Mesendoderm (in vitro differentiated cells): ENCODE measurements at places on chromosomes 7 and 10.

- DNase-seq = no peak
- no peak overlapping the region for H3K4me3 ChIP-seq
Measured at GRCh38 chr7:10034843-10035556, 938.7 kb upstream of the PHF14 start.

DNA sequence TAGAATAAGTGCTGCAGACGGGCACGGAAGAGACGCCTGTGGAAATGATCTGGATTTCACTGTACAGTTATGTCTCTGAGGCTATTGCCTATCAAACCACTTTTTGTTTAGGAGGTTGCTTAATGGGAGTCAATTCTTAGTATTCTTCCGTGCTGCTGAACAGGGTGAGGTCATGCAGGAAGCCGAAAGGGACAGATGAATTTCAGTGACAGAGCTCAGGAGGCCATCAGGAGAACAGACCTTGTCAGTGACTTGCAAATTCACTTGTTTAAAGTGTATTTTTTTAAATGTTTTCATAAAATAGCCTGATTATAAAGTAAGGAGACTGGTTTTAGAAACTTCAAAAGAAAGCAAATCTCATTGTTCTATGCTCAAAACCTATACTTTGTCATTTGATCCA is 58.9 kb downstream of the XRCC2 start:
- H3K4me1 ChIP-seq = no peaks in the 10 kb centered on the region
- H3K36me3 ChIP-seq = no peaks in the 10 kb centered on the region
- peak; percentile 32 for DNase-seq
- H3K27me3 ChIP-seq = no peaks in the 10 kb centered on the region

GRCh38 chr10:98096316-98096715 is 38.1 kb upstream of the R3HCC1L start:
- DNase-seq = no peak
- peaks cover 6% of the 10 kb centered on the region for H3K4me1 ChIP-seq
- no peaks in the 10 kb centered on the region for H3K36me3 ChIP-seq
- no peak overlapping the region for H3K27ac ChIP-seq

GRCh38 chr10:21808550-21808949 is 195.0 kb downstream of the DNAJC1 start:
- H3K27ac ChIP-seq = no peak overlapping the region
- H3K36me3 ChIP-seq = no peaks in the 10 kb centered on the region
- peaks cover 6% of the 10 kb centered on the region for H3K4me1 ChIP-seq
- no peak overlapping the region for H3K4me3 ChIP-seq

GRCh38 chr7:38872202-38872601 is 36.8 kb downstream of the VPS41 start:
- no peak for DNase-seq
- no peak overlapping the region for H3K4me3 ChIP-seq
- H3K27me3 ChIP-seq = no peaks in the 10 kb centered on the region
- no peak overlapping the region for H3K27ac ChIP-seq
- no peaks in the 10 kb centered on the region for H3K36me3 ChIP-seq
- H3K4me1 ChIP-seq = no peaks in the 10 kb centered on the region

GRCh38 chr7:92697012-92697411 is 106.8 kb upstream of the FAM133B start:
- no peaks in the 10 kb centered on the region for H3K4me1 ChIP-seq
- no peak for DNase-seq
- no peaks in the 10 kb centered on the region for H3K27me3 ChIP-seq
- no peak overlapping the region for H3K4me3 ChIP-seq
- H3K27ac ChIP-seq = no peak overlapping the region

GRCh38 chr7:154861589-154861988 is 141.3 kb downstream of the PAXIP1 start:
- H3K36me3 ChIP-seq = no peaks in the 10 kb centered on the region
- no peak overlapping the region for H3K4me3 ChIP-seq
- no peak for DNase-seq
- H3K27me3 ChIP-seq = no peaks in the 10 kb centered on the region
- H3K4me1 ChIP-seq = no peaks in the 10 kb centered on the region

- H3K27ac ChIP-seq = no peak overlapping the region
- H3K4me1 ChIP-seq = no peaks in the 10 kb centered on the region
- no peaks in the 10 kb centered on the region for H3K27me3 ChIP-seq
- no peaks in the 10 kb centered on the region for H3K36me3 ChIP-seq
- no peak overlapping the region for H3K4me3 ChIP-seq
- DNase-seq = no peak
Measured at GRCh38 chr7:111239437-111239836, 148.5 kb downstream of the LRRN3 start.

GRCh38 chr10:71231206-71231605 is 18.8 kb downstream of the UNC5B start:
- H3K4me3 ChIP-seq = no peak overlapping the region
- no peaks in the 10 kb centered on the region for H3K36me3 ChIP-seq
- H3K4me1 ChIP-seq = peaks cover 50% of the 10 kb centered on the region
- no peaks in the 10 kb centered on the region for H3K27me3 ChIP-seq

DNA sequence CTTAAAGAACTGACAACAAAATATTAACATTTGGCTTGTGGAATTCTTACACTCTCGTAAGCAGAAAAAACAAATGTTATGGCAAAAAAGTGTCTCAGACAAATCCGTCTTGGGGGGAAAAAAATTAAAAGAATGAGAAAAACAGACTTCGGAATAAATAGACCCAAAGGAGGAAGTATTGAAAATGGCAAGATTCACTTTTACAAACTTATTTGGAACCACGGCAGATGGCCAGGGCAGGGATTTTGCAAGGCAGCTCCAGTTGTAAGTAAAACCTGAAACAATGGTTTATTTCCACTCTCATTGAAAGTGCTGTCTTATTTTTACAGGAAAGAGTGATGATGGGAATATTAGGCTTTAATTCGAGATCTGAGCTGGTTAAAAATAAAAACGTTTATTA is 1.5 kb upstream of the ZNF438 start:
- H3K4me3 ChIP-seq = no peak overlapping the region
- no peaks in the 10 kb centered on the region for H3K27me3 ChIP-seq
- DNase-seq = no peak
- H3K36me3 ChIP-seq = no peaks in the 10 kb centered on the region

DNA sequence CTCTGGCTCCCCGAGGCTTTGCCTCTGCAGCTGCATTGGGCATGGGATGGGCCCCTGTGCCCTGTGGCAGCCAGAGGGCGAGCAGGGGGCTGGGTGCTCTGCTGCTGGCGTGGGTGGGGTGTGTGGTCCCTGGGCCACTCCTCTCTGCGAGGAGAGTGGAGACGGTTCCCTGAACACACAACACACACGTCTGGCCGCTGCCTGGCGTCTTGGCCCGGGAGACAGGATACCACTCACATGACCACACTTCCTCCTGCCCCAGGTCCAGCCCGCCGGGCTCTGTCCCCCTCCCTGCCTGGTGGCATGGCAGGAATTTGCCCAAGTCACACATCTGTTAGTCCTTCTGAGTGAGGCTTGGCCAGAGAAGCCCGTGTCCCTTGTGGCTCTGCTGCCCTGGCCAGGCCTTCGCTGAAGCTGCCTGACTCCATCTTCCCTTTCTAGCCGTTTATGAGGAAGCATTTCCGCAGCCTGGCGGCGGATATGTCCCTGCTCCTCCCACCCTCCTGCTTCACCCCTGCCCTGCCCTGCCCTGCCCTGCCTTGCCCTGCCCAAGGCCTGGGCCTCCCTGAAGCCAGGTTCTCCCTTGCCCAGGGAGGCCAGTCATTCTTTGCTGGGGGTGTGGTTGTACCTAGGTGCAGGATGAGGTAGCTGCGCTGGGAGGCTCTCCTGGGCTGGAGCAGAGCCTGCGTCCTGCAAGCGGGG is 3.0 kb downstream of the BRI3 start:
- peak; percentile 73 for DNase-seq
- no peak overlapping the region for H3K4me3 ChIP-seq
- H3K27ac ChIP-seq = no peak overlapping the region
- no peaks in the 10 kb centered on the region for H3K36me3 ChIP-seq
- peaks cover 4% of the 10 kb centered on the region for H3K4me1 ChIP-seq
- H3K27me3 ChIP-seq = no peaks in the 10 kb centered on the region

GRCh38 chr7:29090836-29091601 is 55.3 kb downstream of the CPVL start:
- H3K4me1 ChIP-seq = no peaks in the 10 kb centered on the region
- DNase-seq = peak; percentile 34
- no peak overlapping the region for H3K27ac ChIP-seq
- no peaks in the 10 kb centered on the region for H3K27me3 ChIP-seq
- H3K4me3 ChIP-seq = no peak overlapping the region
- no peaks in the 10 kb centered on the region for H3K36me3 ChIP-seq

DNA sequence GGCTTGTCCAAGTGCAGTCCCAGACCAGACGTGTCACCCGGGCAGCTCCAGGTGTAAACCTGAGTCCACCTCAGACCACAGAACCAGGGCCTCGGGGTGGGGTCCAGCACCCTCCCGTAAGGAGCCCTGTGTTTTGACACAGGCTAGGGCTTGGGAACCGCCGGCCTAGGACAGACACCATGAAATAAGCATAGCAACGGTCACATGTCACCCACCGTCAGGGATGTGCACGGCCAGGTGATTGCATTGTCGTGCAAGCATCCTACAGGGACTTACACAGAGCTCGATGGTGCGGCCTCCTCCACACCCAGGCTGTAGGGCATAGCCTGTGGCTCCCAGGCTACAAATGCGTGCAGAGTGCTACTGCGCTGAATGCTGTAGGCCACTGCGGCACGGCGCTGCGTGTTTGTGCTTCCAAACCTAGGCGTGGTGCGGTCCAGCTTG is 10.6 kb downstream of the ZFAND2A start:
- no peaks in the 10 kb centered on the region for H3K27me3 ChIP-seq
- no peak overlapping the region for H3K4me3 ChIP-seq
- no peak overlapping the region for H3K27ac ChIP-seq
- H3K36me3 ChIP-seq = no peaks in the 10 kb centered on the region

GRCh38 chr7:20232848-20233247 is 15.7 kb upstream of the MACC1 start:
- H3K27ac ChIP-seq = no peak overlapping the region
- no peaks in the 10 kb centered on the region for H3K36me3 ChIP-seq
- H3K4me1 ChIP-seq = no peaks in the 10 kb centered on the region
- no peak for DNase-seq
- H3K27me3 ChIP-seq = no peaks in the 10 kb centered on the region

DNA sequence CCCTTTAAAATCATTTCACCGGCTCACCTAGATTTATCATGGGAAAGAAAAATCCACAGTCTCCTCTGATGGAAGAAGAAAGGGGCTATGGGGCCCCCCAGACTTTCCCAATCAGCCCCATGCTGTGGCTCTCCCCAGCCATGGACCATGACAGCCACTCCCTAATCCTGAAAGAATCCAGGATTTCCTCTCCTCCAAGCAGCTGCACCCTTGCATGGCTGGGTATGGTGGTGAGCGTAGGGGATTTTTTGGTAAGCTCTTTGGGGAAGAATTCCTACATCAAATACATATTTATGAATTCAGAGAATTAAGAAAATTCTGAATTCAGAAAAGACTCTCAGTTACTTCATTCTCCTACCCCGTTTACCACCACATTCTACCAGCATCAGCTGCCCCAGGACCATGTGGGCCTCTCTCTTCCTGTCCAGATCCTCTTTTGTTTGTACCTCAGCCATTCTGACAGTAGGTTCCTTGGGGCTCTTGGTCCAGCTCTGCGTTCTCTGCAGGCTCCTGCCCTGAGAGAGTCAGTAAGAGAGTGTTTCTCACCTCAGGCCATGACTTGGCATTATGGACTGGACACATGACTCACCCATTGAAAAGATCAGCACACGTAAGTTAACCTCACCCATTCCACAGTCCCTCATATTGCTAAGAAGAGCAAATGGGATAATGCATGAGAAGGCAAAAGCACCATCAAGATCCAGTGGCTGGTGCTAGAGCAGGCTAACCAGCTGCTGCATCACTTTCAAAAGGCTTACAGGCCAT is 337.8 kb downstream of the ELMO1 start:
- no peak overlapping the region for H3K27ac ChIP-seq
- no peaks in the 10 kb centered on the region for H3K27me3 ChIP-seq
- H3K36me3 ChIP-seq = no peaks in the 10 kb centered on the region
- DNase-seq = no peak

GRCh38 chr10:72316386-72316700 is 38.4 kb downstream of the DNAJB12 start:
- no peak overlapping the region for H3K4me3 ChIP-seq
- no peaks in the 10 kb centered on the region for H3K27me3 ChIP-seq
- H3K36me3 ChIP-seq = no peaks in the 10 kb centered on the region
- no peak for DNase-seq
- H3K4me1 ChIP-seq = peaks cover 7% of the 10 kb centered on the region

DNA sequence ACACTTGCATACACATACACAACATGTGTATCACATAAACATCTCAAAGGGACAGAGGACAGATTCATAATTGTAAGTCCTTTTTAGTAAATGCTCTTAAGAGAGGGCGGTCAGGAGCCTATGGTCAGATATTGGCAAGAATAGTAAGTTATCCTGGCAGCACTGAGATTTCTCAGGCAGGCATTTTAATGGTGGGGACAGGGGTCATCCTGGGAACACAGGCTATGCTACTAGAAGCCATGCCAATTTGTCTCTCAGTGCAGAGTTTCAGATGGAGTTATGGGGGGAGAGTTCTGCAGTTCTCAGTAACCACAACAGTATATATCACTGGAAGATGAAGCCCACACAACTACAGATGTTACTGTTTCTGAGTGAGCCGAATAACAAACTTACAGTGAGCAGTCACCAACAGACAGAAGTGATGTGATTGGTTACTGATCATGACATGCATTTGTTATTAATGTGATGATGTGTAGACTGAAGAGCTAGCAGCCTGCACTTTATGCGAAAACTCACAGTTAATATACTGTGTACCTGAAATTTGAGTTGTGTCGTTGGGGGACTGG is 16.4 kb downstream of the ZNF487 start:
- H3K4me1 ChIP-seq = no peaks in the 10 kb centered on the region
- no peak overlapping the region for H3K4me3 ChIP-seq
- H3K36me3 ChIP-seq = no peaks in the 10 kb centered on the region
- no peak overlapping the region for H3K27ac ChIP-seq
- H3K27me3 ChIP-seq = no peaks in the 10 kb centered on the region

DNA sequence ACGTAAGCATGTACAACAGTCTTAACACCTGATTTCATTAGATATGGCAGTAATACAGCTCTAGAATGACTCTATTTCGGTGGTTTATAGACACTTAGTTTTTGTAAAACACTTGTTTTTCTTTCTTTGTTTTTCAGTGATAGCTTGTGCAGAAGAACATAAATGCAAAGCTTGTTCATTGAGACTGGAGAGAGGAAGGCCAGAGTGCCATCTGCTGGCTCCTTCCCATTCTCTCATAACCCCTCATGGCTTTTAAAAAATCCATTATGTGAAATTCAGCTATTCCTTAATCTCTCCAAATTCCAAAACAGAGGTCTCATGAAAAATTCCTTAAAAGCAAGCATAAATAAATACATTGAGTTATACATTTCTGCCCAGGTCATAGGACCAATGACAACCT is 76.3 kb downstream of the CACNB2 start:
- no peaks in the 10 kb centered on the region for H3K27me3 ChIP-seq
- no peak overlapping the region for H3K27ac ChIP-seq
- no peaks in the 10 kb centered on the region for H3K4me1 ChIP-seq
- H3K36me3 ChIP-seq = no peaks in the 10 kb centered on the region
- H3K4me3 ChIP-seq = no peak overlapping the region
